NCI-H1105 treated with DMSO at 0.1 percent for 48 hours (cell line): ENCODE measurements at places on chromosomes 16 and 17.

DNA sequence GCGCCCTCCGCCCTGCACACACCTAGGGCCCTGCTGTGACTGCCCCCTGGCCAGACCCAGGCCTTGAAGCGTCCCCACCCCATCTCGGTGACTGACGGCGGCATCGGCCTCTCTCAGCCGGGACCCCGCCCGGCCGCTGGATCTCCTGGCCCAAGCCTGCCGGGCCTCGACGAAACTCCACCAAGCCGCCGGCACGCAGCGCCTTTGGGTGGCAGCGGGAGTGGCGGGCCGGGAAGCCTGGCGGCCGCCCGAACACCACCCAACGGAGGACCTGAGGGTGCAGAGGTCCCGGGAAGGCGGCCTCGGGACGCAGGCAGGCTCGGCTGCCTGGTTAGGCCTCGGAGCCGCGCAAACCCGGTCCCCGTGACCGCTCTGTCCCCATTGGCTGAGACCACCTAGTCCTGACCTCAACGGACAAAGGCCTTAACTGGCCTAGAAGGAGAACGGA is 12.0 kb upstream of the TMEM97 start:
- no peak for DNase-seq

- no peak for DNase-seq
Measured at GRCh38 chr16:56877486-56878182, 12.6 kb downstream of the SLC12A3 start.

DNA sequence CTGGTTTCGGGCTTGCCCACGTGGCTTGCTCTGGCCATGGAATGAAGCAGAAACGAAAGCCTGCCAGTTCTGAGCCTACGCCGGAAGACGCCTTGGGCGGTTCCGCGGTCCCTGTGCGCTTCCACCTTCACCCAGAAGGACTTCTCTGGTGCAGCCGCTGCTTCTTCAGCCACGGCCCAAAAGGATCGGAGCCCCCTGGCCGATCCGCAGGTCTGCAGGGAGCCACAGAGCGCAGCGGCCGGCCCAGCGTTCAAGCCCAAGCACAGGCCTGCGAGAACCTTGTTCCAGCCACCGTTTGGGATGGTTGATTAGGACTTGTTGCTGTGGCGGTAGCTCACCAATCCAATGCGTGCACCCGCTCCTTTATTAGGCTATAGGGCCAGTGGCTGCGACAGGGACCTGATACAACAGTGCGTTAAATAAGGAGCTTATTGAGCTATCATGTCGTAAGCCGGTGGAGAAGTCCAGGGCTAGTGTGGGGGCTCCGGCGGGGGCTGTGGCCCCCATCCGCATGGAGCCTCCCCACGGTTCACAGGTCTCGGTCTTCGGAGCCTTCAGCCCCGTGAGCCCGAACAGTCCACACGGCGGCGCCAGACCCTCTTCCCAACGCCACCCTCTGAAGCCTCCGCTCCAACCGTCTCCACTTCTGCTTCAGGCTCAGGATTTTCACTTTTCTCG is 10.2 kb upstream of the MPP2 start:
- DNase-seq = no peak

GRCh38 chr16:25367773-25368524 is 110.3 kb upstream of the ZKSCAN2 start:
- DNase-seq = no peak

- no peak for DNase-seq
Measured at GRCh38 chr17:6868582-6868981, 37.1 kb upstream of the TEKT1 start.

- DNase-seq = no peak
Measured at GRCh38 chr17:7613769-7614424, 800 bp downstream of the FXR2 start.

DNA sequence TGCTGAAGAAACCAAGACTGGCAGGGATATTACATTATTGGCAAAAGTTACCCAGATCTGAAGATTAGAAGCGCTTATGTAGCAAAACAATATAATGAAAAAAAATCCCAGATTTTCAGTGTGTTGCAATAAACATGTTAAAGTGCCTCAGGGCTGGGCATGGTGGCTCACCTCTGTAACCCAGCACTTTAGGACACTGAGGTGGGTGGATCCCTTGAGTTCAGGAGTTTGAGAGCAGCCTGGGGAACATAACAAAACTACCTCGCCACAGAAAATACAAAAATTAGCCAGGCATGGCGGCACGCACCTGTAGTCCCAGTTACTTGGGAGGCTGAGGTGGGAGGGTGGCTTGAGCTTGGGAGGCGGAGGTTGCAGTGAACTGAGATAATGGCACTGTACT is 6.8 kb downstream of the ZNF207 start:
- no peak for DNase-seq

GRCh38 chr17:65433592-65433991 is 127.9 kb downstream of the AXIN2 start:
- DNase-seq = no peak

GRCh38 chr16:76474048-76474447 is 196.8 kb downstream of the CNTNAP4 start:
- no peak for DNase-seq

DNA sequence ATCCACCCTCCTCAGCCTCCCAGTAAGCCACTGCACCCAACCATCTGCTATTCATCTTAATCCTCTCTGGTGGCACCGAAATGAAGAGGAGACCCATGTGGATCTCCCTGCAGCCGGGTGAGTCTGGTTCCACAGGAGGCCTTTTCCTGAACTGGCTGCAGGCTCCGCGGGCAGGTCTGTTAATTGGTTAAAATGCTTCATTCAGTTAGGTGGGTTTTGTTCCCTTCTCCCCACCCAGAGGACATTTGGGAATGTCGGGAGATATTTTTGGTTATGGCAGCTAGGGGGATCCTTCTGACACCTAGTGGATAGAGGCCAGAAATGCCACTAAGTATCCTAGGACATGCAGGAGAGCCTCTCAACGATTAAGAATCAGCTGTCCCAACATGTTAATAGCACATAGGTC is 16.7 kb downstream of the C16orf54 start:
- peak; percentile 12 for DNase-seq

DNA sequence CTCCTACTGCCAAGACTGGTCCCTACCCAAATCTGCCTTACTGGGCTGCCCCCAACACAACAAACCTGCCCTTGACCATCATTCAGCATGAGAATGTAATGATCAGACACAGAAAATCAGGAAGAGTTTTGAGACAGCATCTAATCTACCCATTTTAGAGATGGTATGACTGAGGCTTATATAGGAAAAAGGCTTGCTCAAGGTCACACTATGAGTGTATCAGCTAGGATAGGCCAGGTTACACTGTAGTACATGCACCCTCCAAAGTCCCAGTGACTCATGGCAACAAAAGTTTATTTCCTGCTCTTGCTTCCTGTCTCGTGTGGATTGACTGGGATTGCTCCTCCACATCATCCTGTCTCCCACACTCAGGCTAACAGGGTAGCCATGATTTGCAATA is 27.9 kb downstream of the NLRC5 start:
- no peak for DNase-seq

DNA sequence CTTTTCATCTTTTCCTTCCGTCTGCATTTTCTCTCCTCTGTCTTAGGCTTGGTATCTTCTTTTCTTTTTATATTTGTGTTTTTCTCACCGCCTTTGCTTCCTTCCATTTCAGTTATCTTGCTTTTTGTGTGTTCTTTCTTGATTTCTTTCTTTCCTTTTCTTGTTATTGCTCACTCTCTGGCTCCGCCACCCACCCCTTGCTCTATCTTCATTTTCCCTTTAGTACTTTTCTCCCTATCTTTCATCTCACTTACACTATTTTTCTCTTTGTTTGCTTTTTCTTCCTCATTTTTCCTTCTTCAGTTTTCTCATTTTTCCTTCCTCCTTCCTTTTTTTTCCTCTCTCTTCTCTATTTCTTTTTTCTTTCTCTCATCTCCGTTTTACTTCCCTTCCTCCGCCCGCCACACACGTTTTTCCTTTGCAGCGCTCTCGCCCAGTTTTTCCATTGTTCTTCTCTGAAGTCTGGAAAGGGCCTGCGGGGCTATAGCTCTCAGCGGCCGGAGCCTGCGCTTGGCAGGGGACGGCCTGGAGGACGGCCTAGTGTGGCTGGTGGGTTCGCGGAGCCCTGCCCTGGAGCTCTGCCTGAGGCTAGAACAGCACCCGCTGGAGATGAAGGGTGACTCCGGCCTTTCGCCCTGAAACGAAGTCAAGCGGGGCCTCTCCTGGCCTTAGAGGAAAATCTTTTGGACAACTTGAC is 5.2 kb upstream of the HOXB13 start:
- no peak for DNase-seq

- no peak for DNase-seq
Measured at GRCh38 chr16:79918916-79919315, 318.4 kb upstream of the MAF start.

DNA sequence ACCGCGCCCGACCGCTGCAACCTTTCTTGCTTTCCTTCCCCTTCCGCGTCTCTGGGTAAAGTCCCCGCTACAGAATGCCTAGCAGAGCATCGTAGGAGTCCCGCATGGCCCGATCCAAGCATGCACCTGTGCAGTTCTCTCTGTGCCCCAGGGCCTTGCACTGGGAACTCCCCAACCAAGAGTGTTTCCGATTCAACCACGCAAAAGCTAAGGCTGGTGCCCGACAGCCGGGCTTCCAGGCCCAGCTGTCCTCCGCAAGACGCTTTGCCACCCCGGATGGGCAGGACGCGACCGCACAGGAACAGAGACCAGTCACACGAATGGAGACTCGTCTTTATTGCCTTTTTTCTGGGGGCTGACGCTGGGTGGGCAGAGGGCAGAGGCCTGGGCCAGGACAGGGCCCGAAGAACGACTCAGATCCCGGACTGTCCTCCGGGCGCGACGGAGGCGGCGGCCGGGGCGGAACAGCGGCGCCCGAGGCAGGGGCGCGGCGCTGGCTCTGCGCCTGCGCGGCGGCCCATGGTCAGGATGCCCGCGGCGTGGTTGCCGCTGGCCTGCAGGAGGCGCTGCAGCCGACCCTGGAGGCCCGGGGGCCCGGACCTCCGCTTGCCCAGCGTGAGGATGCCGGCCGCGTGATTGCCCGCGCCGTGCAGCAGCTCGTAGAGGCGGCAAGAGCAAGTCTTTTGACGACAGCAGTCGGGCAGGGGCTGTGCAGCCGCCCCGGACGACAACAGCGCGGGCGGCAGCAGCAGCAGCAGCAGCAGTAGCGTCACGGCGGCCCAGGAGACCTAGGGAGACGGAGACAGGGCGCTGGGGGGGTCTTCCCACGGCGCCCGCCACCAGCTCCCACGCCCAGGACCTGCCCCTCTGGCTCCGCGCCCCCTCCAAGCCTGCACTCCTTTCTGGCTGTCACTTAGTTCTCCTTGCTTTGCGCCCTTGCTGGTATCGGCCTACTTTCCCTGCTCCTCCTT is 1.2 kb downstream of the HCRT start:
- peak; percentile 35 for DNase-seq

DNA sequence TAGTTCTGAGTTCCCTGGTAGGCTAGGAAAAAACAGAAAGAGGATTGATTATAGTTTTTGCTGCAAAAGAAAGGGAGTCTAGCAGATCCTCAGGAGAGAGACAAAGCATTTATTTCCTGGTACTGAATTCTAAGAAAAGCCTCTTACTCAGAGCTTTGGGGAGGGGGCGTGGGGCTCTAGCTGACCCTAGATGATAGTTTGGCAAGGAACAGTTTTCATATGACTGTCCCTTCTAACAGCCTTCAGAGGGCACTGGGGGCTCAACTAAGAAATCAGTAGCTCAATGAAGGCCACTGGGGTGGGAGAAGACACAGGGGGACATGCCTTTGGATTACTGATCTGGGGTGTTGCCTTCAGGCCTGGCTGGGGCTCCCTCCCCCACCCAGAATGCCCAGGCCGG is 4.0 kb downstream of the CA7 start:
- DNase-seq = no peak

- DNase-seq = no peak
Measured at GRCh38 chr17:82126556-82127314, 28.7 kb upstream of the FASN start.

- DNase-seq = no peak
Measured at GRCh38 chr16:79885320-79885719, 284.8 kb upstream of the MAF start.

DNA sequence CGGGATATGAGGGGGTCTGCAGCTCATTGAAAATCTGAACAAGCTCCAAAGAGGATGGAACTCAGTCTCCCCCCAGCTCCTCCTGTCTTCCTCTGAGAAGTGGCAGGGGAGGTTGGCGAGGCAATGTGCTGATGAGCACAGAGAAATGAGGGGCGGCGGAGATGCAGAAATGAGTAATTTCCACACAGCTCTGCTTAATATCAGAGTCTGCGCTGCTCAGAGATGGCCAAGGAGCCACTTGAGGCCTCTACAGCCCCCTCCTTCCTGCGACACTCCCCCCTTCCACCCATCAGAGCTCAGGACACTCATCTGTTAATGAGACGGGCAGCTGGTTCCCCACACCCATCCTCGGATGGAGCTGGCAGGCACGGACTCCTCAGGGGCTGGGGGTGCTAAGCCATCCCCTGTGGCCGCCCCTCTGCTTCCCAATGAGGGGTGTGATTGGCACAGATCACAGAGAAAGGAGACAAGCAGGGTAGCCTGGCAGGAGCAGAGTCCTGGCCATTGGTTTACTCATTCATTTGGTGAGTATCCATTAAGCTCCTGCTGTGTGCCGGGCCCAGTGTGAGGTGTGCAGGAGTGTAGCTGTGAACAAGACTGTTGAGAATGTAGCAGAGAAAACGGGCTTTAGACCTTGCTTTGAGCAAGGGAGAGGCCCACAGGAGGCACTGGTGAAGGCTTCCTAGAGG is 12.7 kb upstream of the CRHR1 start:
- DNase-seq = no peak

- DNase-seq = no peak
Measured at GRCh38 chr17:29628644-29629043, 5.9 kb upstream of the CORO6 start.

GRCh38 chr16:63466-63865 is 9.0 kb downstream of the RHBDF1 start:
- no peak for DNase-seq

DNA sequence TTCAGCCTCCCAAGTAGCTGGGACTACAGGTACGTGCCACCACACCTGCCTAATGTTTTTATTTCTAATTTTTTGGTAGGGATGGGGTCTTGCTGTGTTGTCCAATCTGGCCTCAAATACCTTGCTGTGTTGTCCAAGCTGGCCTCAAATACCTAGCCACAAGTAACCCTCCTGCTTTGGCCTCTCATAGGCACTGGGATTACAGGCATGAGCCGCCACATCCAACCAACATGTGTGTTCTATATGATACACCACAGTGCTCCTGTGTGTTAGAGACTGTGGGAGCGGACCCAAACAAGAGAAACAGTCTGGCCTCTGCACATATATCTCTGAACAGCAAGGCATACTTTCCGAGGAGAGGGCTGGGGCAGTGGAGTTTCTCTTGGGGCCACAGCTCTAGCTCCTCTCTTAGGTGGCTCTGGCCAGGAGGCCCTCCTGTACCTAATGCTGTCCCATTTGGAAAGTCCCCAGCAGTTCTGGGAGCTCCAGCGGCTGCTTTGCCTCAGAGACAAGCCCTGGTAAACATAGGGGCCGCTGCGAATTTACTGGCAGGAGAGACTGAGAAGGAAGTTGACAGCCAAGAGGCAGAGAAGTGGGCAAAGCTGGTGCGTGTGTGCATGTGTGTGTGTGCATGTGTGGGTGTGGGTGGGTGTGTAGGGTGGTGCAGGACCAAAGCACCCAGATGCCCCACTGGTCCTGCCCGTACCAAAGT is 95.0 kb downstream of the RAB11FIP4 start:
- DNase-seq = no peak

GRCh38 chr17:32241640-32242039 is 24.0 kb upstream of the RHBDL3 start:
- DNase-seq = no peak
